ENCODE measurements at places on chromosomes 5 and 9.

- DNase-seq = no peak
These were observed 41.0 kb upstream of the FBN2 start for GRCh38 chr5:128579093-128579492.

GRCh38 chr9:23651051-23651450 lies 175.0 kb downstream of the ELAVL2 start:
- DNase-seq = no peak

GRCh38 chr5:133998042-133998441 lies 6.7 kb downstream of the VDAC1 start:
- DNase-seq = no peak

DNA sequence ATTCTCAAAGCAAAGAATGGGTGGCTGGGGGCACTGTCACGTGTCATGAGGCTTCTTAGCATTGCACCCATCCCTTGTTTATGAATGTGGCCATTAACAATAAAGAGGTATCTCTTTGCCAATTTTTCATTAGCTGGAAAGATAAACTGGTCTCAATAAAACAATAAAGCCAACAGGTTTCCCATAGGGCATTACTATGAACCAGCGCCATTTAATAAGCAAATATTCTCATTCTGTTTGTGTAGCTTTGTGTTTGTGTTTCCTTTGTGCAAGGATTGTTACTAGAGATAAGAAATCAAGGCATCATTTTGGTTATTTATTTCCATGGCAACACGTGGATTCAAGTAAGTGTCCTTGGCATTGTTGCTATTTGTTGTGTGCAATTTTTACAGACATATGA lies 37.6 kb upstream of the CAST start:
- no peak for DNase-seq

- no peak for DNase-seq
These were observed 722 bp upstream of the DCP2 start for GRCh38 chr5:112975721-112976431.

GRCh38 chr5:100803397-100803796 lies 99.7 kb downstream of the ST8SIA4 start:
- DNase-seq = no peak

DNA sequence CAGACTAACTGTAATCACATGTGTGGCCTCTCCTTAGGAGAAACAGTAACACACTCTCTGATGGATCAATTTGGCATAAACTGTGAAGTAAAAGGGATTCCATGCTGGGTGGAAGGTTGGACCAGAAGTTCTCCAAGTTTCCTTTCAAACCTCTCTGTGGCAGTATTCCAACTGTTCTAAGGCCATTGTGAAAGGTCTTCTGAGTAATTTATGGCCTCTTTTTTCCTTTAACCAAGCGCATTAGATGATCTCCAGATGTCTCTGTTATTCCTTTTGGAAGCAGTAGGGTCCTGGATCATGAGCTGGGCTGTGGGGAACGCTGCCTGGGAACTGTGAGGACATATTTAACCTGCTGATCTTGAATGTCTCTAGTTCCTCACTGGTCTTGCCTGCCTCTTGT lies 80.6 kb upstream of the IL6ST start:
- no peak for DNase-seq

DNA sequence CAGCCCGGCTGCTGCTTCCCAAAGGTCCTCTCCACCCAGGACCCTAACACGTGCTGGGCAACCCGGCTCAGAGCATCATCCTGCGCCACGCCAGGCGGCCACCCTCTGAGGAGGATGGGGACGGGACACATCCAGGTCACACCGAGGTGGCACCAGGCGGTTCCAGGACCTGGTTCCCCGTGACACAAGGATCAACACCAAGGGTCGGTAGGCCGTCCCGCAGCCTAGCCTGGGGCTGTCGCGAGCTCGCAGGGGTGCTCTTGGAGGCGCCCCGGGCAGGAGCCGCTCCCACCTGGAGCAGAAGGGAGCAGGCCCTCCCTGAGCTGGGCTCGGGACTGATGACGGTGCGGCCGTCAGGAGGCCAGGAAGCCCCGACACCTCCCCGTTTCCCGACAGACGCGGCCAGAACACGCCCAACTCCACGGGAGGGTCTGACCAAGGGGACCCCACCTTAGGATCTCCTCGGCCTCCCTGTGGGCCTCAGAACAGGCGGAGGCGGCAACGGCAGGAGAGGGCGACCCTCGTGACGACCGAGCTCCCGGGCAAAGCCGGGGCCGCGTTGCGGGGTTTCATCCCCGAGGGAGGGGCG lies 6.3 kb downstream of the EXD3 start:
- no peak for DNase-seq

GRCh38 chr9:19116107-19116790 lies 11.0 kb downstream of the PLIN2 start:
- DNase-seq = no peak

DNA sequence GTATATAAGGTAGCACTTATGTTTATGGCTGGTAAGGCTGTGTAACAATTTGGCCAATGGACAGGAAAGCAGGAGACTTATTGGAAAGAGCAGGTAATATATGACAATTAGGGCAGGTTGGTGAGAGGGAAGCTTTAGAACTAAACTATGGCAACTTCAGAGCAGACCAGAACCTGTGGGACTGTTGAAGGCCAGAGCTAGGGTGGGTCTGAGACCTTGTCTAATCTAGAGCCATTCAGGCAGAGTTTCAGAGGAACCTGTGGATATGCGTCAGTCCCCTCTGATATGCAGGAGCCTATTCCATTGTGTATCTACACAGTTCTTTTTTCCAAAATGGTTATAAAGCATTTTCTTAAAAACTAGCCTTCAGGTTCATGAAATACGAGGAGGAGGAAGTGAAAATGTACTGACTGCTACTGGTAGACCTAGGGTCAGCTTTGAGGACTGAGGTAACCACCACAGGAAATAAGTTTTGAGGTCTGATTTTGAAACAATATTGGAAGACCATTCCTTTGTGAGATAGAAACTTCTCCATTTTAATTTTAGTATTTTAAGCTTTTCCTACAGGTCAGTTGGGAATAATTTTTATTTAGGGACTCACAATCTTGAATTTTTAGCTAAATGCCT lies 37.6 kb downstream of the ELL2 start:
- DNase-seq = no peak

DNA sequence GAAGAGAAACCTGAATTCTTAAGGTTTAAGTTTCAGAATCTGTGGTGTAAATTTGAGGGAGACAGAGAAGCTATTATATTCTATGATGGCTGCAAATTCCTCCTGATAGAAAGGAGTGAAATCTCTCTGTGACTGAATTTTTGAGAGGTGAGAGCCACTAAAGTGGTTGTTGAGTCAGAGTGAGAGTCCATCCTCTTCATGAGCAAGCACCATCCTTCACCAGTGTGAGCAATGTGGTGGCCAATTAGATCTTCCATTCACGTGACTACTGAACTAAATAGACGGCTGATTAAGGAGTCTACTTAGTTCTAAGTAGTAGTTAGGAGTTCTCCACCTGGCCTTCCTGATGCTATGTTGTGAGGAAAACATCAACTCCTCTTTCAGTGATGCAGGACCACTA lies 147.8 kb upstream of the CCNH start:
- DNase-seq = no peak

- no peak for DNase-seq
These were observed 653.4 kb downstream of the ANXA1 start for GRCh38 chr9:73805111-73805510.
